ENCODE measurements at places on chromosomes 2 and 18.

DNA sequence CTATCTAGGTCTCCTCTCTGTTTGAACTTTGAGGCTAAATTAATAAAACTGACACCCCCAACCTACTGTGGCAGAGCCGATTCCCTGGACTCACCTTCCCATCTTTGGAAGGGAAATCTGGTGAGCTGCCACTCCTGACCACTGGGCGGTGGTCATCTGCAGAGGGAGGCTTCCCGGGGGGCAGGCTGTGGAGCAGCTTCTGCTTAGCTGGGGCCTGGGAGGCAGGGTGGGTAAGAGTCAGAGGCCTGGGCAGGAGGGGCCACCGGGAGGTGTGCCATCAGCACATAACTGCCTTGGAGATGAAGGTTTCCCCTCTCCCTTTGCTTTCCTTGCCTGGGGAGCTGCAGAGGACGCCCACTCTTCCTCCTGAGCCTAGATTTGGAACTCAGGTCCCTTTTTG, 2.3 kb upstream of the NPPC start:
- peaks cover 4% of the 10 kb centered on the region for H3K36me3 ChIP-seq
- peaks cover 52% of the 10 kb centered on the region for H3K27me3 ChIP-seq
- peaks cover 39% of the 10 kb centered on the region for H3K4me1 ChIP-seq
- no peak for DNase-seq
- no peak overlapping the region for H3K27ac ChIP-seq
- peak overlapping the region; percentile 81 for H3K4me3 ChIP-seq

- no peaks in the 10 kb centered on the region for H3K36me3 ChIP-seq
- no peak overlapping the region for H3K4me3 ChIP-seq
- H3K27ac ChIP-seq, result no peak overlapping the region
- no peak for DNase-seq
- no peaks in the 10 kb centered on the region for H3K4me1 ChIP-seq
These were observed 816.2 kb downstream of the CBLN2 start for GRCh38 chr18:71727909-71728308.

- DNase-seq, result no peak
- no peaks in the 10 kb centered on the region for H3K27me3 ChIP-seq
- peaks cover 23% of the 10 kb centered on the region for H3K4me1 ChIP-seq
- no peaks in the 10 kb centered on the region for H3K36me3 ChIP-seq
- H3K4me3 ChIP-seq, result no peak overlapping the region
- no peak overlapping the region for H3K27ac ChIP-seq
These were observed 3.9 kb upstream of the TRIB2 start for GRCh38 chr2:12712881-12713280.

DNA sequence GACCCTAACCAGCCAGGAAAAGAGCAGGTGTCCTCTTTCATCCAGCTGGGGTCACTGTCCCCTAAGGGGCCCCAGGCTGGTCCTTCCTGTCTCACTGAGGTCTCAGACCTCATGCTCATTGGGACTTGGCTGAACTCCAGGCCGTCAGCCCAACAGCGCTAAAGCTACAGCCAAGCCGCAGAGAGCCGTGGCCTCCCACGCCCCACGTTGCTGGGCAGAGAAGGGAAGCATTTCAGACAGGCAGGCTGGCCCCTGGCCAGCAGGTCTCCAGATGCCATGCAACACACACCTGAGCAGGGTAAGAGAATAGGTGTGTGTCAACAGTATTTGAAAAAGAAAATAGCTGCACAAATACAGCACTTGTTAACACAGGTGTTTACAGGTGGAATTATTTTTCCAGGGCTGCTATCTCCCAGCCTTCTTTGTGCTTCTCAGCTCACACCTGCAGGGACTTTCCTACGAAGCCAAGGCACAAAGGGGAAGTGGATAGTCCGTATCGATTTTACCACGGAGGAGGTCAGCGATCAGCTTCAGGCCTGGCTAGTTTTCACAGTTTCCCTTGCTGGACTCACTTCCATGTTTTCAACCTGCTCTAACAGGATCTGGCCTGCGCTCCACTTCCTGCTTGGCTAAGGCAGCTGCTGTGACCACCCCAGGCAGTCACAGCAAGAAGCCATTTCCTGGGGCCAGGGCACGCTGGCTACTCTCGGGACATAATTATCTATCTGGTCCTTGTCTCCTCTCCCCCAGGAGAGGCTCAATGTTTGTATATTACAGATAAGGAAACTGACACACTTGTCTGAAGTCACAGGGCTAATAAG, 156.1 kb upstream of the ID2 start:
- DNase-seq, result no peak
- H3K36me3 ChIP-seq, result no peaks in the 10 kb centered on the region
- H3K4me3 ChIP-seq, result no peak overlapping the region
- H3K27ac ChIP-seq, result no peak overlapping the region
- H3K27me3 ChIP-seq, result no peaks in the 10 kb centered on the region
- H3K4me1 ChIP-seq, result peaks cover 4% of the 10 kb centered on the region

DNA sequence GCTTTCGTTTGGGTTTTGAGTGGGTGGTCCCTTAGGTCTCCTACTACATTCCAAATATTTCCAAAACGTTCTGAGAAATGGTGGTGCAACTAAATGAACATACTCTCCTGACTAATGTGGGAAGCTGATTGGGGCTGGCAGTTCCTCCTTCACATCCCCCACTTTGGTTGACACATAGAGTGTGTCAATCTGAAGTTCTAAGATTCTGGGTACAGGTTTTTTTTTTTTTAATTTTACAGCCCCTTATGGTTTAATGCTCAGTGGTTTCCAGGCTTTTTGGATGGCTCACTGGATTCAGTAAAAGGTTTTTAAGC, 58.4 kb upstream of the ITGB6 start:
- H3K4me1 ChIP-seq, result no peaks in the 10 kb centered on the region
- DNase-seq, result no peak
- H3K27me3 ChIP-seq, result no peaks in the 10 kb centered on the region
- no peaks in the 10 kb centered on the region for H3K36me3 ChIP-seq

- H3K27me3 ChIP-seq, result no peaks in the 10 kb centered on the region
- no peak for DNase-seq
- H3K4me3 ChIP-seq, result no peak overlapping the region
- no peak overlapping the region for H3K27ac ChIP-seq
- peaks cover 20% of the 10 kb centered on the region for H3K36me3 ChIP-seq
- H3K4me1 ChIP-seq, result no peaks in the 10 kb centered on the region
These were observed 84.4 kb downstream of the TMEM131 start for GRCh38 chr2:97911206-97911921.

DNA sequence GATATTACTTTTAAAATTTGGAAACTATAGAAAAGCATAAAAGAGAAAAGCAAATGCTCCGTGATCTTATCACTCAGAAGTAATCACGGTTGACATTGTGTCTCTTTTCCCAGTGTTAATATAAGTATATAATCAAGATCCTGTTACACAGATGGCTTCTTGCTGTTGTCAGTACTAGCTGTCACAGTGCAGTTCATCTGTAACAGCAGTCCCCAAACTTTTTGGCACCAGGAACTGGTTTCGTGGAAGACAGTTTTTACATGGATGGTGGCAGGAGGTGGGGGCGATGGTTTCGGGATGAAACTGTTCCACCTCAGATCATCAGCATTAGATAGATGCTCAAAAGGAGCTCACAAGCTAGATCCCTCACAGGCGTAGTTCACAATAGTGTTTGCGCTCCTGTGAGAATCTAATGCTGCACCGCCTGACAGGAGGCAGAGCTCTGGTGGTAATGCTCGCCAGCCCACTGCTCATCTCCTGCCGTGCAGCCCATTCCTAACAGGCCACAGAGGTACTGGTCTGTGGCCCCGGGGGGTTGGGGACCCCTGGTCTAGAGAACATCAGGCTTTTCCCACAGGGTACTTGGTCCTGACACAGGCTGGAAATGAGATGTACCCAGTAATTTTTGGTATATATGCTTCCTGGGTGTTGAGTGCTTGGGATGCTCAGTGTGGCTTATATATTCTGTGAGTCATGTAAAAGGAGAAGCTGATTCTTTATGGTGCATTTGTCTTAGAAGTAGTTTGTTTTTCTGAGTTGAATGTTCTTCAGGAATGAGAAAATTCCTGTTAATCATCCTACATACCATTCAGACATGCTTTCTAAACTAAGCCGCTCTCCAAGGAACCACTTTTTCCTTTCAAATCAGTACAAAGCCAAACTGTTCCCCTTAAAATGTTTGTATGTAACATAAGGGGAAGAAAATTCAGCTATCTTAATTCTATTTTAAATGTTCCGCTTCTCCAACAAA, 121.8 kb downstream of the NCK2 start:
- no peak for DNase-seq
- no peak overlapping the region for H3K27ac ChIP-seq
- no peak overlapping the region for H3K4me3 ChIP-seq
- H3K36me3 ChIP-seq, result peaks cover 5% of the 10 kb centered on the region
- peaks cover 36% of the 10 kb centered on the region for H3K4me1 ChIP-seq

DNA sequence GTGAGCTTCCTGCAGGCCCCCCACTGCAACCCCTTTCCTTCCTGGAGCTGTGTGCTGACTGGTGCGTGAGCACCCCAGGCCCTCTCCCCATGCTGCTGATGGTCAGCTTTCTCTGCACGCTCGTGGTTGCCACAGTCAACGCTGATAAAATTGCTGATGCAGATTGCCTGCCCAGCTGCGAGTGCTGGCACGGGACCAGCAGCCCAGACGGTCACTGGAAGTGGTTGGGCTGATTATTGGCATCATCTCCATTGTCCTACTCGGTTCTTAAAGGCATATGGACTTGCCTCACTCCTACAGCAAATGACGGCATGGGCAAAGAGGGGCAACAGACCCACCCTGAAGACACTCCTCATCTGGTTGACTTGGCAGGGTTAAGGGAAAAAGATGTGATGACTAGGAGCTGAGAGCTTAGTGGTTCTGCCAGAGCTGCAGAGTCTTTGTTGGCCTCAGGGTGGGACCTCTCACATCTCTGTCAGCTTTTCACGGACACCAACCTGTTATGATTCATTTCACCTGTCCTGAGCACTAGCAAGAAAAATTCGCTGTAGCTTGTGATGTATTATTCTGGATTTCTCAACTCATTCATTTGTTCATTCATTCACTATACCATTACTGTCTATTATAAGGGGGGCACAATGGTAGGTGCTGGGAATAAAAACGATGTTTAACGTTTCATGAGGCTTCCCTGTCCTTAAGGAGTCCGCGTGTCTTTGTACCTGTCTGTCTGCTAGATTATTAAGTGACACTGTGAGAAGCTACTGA, 38.4 kb downstream of the PAX8 start:
- DNase-seq, result no peak
- H3K4me1 ChIP-seq, result peaks cover 20% of the 10 kb centered on the region
- H3K27me3 ChIP-seq, result no peaks in the 10 kb centered on the region
- H3K36me3 ChIP-seq, result no peaks in the 10 kb centered on the region
- H3K27ac ChIP-seq, result peak overlapping the region; percentile 8

GRCh38 chr2:126389446-126389845, 266.5 kb upstream of the GYPC start:
- DNase-seq, result no peak
- H3K27ac ChIP-seq, result no peak overlapping the region
- no peak overlapping the region for H3K4me3 ChIP-seq
- no peaks in the 10 kb centered on the region for H3K27me3 ChIP-seq
- H3K4me1 ChIP-seq, result no peaks in the 10 kb centered on the region
